ENCODE measurements at places on chromosomes 12 and 14.

DNA sequence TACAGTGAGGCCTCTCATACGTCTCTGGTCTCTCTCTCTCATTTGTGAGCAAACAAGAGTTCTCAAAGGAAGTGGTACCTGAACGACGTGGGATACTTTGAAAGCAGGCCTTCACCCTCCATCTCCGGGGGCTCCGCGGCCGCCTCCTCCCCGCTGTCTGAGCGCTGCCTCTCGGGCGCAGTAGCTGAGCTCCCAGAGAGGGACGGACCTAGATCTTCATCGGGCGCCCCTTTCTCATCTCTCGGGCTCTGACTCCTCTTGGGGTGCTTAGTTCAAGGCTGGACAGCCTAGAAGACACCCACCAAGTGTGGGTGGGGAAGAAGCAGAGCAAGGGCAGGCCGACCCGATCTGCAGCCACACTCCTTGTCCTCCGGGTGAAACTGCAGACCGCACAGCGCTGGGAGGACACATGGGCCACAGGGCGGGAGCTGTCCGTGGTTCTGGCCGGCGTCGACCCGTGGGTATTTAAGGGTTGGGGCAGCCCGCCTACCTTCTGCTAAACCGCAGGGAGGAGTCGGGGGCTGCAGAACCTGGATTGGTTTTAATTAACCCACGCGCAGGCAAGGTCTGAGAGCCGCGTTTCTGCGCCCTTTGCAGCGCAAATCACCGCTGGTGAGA is 92.7 kb downstream of the PAH start:
- DNase-seq, result peak; percentile 54

- DNase-seq, result no peak
Observed at GRCh38 chr12:70556179-70556869, 80.9 kb downstream of the PTPRB start.

DNA sequence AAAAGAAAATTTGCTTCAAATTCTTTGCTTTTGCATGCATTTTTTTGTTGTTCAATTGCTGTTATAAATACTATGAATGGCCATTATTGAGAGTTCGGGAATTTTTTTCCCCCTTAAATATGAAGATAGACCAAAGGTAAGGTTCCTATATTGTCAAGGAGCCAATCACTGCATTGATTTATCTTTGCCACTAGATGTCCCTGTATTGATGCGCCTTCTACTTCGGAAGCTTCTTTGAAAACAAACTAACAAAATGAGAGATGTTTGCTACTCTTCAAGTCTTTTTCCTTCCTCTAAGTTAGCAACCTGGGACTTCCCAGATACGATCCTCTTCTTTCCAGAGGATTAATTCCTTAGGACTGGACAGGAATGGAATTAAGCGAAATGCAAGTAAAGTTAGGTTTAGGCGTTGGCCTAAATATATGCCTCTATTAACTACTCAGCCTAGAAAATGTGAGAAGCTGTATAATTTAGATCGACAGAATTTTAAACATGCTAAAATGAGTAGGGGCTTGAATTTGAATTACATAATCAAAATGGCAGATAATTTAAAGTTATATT is 318.1 kb downstream of the AEBP2 start:
- DNase-seq, result no peak

DNA sequence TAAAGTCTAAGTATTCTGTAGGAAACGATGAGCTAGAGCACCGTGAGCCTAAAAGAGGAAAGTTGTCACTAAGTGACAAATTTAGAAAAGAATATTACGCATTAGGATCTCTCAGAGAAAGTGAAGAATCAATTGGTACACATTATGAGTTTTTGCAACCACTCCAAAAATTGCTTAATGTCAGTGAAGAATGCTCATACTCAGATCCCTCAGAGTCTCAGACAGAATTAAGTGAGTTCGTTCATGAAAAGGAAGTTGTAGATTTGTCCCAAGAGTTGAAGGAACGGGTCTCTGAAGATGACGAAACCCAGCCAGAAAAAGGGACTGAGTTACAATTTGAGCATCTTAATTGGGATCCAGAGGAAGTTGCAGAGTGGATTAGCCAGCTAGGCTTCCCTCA is 1.5 kb downstream of the SAMD15 start:
- no peak for DNase-seq

GRCh38 chr14:92597906-92598905 is 84.6 kb downstream of the RIN3 start:
- DNase-seq, result no peak

GRCh38 chr14:39025810-39026627 is 77.0 kb downstream of the SEC23A start:
- DNase-seq, result no peak

DNA sequence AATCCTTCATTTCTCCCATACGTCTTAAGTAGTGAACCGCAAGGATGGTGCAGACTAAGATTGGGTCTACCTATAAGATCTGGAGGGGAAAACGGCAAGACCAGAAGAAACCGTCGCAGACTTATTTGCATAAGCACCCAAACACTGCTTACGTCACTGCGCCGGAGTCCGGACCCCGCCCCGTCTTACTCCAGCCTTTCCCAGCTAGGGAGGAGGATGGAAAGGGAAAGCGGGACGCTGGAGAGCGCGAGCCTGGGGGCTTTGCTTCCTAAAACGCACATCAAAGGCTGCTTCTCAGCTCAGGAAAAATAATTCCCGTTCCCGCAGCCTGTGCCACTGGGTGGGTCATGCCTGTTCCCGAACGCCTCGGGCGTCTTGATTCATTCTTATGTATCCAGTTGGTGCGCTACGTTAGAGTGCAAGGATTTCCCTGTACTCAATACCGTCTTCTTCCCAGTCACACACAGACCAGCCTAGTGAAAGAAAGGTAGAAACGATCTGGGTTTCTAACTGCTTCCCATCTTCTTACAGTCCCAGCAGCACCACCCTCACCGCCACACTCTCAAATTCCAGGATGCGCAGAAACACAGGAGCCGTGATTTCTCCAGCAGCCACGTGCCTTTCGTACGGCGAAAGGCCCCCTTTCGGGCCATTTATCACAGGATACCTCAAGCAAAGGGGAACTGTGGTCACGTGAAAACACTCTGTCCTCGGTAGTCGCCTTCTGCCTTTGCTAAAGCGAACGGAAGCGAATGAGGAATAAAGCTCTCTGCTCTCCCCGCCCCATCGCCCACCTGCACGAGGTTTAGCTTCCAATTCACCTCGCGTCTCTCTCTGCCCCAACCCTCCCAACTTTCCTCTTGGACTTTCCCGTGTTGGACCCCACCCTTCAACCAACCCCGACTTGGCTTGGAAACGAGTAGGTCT is 1.1 kb downstream of the SLC6A15 start:
- peak; percentile 67 for DNase-seq

- no peak for DNase-seq
Observed at GRCh38 chr14:20578784-20579502, 8.9 kb downstream of the RNASE11 start.

DNA sequence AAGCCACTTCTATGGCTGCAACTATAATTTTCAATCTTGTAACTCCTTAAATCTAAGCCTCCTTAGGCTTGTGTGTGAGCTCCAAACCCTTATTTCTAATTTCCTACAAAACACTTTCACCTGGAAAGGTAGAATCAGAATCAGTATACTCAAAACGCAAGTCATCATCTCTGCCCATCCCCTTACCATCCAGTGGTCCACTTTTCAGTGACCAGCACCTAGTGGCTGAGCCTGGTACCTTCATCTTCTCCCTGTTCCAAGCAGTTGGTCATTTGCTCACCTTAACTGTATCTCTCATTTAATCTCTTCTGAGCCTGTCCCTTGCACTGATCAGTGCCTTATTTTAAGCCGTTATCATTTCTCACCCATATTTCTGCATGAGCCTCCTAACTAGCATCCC is 107.9 kb downstream of the PPM1H start:
- no peak for DNase-seq

- no peak for DNase-seq
Observed at GRCh38 chr12:113247123-113248050, 26.1 kb downstream of the TPCN1 start.

DNA sequence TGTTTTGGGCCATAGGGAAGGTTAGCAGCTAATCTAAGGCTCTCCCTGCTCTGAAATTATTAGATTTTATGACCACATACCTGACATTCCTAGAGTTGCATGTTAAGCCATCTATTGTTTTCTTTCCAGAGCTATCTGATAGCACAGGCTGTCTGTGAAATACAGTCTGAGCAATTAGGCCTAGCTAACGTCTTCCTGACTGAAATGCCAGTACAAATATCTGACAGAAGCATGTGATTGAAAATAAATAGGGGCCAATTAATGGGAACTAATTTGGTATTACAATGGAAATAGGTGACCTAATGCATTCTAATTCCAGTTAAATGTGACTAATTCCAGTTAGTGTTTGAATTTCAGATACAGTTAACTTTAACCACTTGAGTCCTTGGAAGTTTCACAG is 115.2 kb downstream of the C12orf75 start:
- DNase-seq, result no peak

GRCh38 chr14:79809849-79810612 is 401.3 kb downstream of the DIO2 start:
- no peak for DNase-seq

GRCh38 chr12:125890971-125891370 is 825.7 kb downstream of the AACS start:
- no peak for DNase-seq

DNA sequence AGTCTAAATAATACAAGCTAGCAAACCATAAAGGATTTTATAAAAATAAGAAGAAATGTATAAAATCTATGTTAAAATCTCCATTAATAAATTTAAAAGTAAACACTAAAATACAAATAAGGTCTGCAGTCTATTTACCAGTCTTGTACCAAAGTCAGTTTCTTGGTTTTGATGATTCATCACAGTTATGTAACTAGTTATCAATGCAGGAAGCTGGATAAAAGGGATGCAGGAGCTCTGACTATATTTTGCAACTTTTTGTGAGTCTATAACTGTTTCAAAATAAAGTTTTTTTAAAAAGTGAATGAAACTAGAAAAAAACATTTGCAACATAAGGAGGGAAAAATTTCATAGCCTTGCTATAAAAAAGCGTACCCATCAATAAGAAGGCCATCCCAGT is 151.5 kb downstream of the DERA start:
- no peak for DNase-seq

DNA sequence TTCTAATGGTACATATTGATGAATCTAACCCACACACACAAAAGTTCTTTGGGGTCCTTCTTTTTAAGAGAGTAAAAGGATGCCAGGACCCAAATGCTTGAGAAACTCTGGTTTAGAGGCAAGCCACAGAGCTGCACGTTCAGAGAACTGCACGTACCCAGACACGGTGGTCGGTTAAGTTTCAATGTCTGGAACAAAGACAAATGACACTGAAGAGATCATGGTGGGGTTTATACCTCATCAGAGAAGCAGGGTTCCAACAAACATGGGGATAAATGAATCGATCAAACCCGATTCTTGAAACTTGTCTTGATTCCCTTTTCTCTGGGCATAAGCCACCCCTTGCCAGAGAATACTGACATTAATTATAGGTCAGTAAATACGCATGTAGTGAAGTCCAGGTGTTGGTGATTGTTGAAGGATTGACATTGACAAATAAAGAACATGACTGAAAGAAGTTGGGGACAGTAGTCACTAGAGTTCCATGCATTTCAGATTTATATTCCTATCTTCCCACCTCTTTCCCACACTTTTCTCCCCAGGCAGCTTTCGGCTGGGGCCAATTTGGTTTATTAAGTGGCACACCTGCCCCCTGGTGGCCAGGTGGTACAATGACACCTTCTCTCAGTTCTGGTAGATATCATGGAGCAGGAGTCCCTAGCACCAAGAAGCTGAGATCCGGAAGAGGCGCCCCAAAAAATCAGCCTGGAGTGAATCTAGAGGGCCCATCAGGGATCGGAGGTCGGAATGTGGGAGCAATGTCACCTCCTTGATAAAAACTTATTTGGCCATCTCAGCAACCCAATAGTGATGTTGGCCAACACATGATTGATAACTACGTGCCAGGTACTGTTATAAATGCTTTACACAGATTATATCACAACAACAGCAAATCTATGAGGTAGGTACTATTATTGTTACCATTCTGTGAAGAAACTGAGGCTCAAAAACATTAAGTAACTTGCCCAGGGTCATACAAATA is 17.8 kb upstream of the HDAC7 start:
- no peak for DNase-seq

- DNase-seq, result no peak
Observed at GRCh38 chr12:108568338-108569154, 6.2 kb downstream of the ISCU start.

DNA sequence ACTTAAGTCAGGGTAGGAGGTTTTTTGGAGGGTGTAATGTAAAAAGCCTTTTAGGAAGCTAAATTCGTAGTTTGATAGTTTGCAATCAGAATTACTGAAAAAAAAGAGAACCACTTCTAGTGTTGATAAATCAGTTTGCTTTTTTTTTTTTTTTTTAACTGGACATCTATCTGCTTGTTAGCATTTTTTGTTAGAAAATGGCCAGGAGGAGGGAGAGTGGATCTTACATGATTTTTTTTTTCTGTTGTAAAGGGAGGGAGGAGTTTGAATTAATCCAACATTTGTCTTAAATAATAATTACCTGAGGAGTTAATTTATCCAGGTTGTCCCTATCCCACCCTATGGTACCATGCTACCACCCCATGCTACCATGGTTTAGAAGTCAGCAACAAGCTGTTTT is 1.2 kb downstream of the FBXO34 start:
- no peak for DNase-seq

GRCh38 chr12:38930990-38931389 is 25.6 kb upstream of the CPNE8 start:
- DNase-seq, result no peak

- peak; percentile 90 for DNase-seq
Observed at GRCh38 chr12:46383654-46384450, 11.3 kb upstream of the SLC38A2 start.

DNA sequence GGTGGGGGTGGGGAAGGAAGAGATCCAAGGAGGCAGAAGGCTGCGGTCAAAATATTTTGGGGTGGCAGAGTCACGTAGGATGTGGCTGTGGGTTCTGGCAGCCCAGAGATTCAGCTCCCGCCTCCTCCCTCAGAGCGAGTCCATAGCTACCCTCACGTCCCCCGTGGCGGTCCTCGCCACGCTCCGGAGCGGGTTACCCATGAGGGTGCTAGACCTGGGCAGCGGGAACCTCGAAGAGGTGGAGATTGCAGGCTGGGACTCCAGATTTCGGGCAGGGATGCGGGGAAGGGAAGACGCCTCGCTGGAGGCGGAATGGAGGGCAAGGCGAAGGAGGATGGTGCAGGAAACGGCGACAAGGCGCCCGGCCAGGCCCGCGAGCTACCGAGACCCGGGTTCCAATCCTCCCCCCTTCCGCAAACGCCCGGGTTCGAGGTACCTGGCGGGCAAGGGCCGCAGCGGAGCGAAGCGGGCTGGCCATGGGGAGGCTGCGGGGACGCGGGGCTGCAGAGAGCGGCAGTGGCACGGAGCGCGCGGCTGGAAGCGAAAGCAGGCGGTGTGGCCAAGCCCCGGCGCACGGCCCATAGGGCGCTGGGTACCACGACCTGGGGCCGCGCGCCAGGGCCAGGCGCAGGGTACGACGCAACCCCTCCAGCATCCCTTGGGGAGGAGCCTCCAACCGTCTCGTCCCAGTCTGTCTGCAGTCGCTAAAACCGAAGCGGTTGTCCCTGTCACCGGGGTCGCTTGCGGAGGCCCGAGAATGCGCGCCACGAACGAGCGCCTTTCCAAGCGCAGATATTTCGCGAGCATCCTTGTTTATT is 46.2 kb downstream of the BCAT1 start:
- DNase-seq, result peak; percentile 80

GRCh38 chr12:54967461-54967860 is 17.1 kb downstream of the TESPA1 start:
- no peak for DNase-seq

All from right kidney (tissue), 9 donors.